NCI-H524 (cell line): ENCODE measurements at places on chromosomes 3 and 15.
A peak's percentile ranks its signal among the peaks of the same experiment; 100 is the strongest.

- DNase-seq = no peak
Observed at GRCh38 chr15:80591938-80592825, 102.9 kb upstream of the ABHD17C start.

DNA sequence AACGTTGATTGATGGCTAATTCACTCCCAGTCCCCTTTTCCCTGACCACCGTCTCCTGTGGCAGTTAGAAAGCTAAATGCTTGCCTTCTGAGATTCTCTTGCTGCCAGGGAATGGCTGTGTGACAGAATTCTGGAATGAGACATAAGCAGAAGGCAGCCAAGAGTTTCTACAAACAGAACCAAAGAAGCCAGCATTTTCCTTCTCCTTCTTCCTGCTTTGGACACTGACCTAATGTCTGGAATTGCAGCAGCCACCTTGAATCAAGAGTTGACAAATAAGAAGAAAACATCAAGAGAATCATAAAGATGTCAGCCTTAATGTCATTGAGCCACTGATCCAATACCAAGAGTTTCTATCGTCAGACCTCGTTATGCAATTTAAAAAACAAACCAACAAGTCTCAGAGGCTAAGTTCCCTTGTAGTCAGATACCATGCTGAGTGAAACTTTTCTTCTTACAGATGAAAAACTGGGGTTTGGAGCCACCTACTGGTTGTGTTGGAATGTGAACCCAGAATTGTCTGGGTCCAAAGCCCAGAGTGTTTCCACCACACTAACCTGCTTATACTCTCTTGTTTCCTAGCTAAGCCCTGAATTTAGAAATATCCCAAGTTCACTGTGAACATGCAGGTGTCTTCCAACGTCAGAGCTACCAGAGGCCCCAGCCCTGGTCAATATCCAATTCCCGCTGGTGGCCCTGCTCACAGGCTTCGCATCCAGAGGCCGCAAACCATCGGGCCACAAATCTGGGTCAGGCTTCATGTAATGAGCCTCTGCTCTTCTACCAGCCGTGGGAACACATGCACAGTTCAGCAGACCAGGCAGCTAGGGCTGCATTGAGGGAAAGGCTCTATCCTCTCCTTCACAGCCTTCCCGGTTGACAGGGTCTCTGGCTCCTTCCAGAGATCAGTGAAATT is 42.5 kb downstream of the MCF2L2 start:
- peak; percentile 74 for DNase-seq

DNA sequence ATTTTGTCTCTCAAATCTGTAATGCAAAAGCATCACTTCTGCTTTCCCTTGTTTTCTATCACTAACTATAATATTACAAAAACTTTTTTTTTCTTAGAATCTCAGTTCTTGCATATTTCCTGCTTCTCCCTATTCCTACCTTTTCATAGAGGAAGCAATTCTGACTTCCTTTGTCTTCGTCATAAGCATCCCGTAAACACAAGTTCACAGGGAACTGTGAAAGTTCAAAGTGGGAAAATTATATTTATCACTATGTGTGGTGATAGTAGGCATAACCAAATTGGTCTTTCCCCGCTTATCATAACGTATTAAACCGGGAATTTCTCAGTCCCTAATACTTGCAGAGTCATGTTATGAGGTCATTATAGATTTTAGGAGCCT is 22.3 kb downstream of the CD200 start:
- no peak for DNase-seq

DNA sequence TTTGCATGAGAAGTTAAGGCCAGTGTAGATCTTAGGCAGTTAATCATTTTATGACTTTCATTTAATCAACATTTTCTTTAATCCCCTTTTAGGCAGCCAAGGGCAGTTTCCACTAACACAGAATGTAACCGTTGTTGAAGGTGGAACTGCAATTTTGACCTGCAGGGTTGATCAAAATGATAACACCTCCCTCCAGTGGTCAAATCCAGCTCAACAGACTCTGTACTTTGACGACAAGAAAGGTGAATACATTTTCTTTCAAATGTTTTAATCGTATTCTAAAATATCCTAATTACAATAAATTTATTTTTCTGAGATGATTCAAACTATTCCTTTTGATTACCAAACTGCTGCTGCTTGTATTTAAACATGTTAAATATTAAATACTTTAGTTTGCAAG is 843.2 kb downstream of the CADM2 start:
- peak; percentile 11 for DNase-seq

DNA sequence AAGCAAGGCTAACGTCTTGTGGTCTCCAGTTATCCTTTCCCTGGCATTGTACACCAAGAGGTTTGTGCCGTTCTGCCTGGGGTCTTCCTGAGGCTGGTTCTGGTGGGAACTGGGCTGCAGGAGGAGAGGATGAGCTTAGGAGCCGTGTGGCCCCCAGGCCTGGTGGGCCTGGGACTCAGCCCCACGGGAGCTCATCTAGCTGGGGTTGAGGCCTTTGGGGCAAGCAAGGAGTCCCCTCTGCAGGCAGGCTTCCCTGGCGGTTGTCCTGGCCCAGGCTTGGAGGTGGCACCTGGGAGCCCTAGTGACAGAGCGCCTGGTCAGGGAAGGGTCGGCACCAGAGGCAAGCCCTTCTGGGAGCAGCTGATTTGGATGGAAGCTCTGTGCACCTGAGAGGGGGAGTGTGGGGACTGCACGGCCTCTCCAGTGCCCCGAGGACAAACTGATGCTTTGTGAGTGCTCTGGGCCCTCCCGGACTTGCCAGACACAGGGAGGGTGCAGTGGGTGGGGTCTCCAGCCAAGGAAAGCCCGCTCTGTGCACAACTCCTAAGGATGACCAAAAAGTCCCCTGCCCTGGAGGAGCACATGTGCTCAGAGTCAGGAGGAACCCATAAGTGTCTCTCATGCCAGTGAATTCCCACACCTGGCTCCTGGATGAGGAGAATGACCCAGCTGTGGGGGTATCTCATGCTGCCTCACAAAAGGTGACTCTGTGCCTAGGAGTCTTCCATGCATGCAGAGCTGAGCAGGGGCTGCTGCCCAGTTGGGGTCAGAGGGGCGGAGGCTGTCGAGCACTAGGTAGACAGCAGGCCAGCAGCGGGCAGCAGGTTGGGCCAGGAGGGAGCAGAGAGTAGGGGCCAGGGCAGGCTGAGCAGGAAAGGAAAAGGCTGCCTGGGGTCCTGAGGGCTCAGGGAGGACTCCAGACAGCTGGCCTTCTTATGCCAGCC is 2.7 kb downstream of the PAK6 start:
- DNase-seq = no peak

DNA sequence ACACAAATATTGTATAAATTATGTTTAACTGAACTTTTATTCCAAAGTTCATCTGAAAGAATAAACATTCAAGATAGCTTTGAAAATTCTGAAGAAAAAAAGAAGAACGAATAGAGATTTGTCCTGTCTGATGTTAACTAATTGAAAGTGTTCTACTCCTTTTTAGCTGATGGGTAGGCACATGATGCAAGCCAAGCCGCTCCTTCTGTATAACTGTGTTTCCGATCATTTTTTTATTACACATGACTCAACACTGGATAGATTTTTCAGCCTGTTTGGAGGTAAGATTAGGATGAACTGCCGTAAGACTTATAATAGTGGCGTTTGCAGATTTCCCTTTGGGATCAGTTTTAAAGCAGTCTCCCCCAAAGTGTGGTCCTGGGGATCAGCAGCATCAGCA is 19.0 kb downstream of the NSUN3 start:
- no peak for DNase-seq

DNA sequence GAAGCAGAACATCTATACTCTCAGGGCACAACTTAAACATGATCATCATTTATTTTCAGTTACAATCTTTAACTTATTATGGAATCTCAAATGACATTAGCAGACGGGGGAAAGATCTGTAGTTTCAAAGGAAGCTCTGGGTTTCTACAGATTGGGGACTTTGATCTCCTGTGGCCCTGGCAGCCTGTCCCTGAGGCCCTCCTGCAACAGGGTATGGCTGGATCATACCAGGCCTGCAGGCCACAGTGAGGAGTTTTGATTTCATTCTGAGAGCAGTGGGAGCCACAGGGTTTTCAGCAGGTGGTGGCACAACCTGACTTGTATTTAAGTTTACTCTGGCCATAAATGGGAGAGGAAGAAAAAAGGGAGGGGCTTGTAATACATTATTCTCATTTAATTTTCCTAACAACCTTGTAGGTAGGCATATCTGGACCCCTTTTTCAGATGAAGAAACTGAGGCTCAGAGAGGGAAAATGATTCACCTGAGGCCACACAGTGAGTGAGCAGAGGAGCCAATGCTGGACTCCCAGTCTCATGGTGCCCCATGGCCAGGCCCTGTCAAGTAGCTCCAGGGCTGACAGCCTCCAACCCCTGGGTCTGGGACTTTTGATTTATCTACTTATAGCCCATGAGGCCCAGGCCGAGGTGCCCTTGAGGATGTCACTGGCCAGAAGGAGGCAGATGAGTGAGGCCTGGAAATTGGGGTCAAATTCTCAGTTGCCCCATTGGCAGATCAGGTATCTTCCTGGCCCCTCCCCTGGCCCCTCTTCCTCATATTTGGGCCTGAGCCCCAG is 71.0 kb downstream of the ATP2B2 start:
- DNase-seq = no peak

DNA sequence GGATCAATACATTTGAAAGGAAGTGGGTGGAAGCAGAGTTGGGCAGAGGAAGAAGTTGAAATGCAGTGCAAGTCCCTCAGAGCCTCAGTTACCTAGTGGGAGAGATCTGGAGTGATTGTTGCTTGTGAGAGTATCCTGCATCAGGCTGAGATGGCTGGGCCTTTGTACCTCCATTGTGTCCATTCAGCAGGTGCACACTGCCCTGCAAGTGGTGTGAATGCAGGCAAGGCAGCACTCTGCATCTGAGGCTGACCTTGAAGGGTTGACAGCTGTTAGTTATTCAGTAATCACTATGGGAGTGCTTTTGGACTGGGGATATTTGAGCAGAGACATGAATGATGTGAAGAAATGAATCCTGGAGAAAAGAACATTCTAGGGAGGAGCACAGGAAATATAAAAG is 25.2 kb downstream of the ATP6V1A start:
- DNase-seq = no peak

- no peak for DNase-seq
Observed at GRCh38 chr3:30658328-30659052, 52.1 kb downstream of the TGFBR2 start.

DNA sequence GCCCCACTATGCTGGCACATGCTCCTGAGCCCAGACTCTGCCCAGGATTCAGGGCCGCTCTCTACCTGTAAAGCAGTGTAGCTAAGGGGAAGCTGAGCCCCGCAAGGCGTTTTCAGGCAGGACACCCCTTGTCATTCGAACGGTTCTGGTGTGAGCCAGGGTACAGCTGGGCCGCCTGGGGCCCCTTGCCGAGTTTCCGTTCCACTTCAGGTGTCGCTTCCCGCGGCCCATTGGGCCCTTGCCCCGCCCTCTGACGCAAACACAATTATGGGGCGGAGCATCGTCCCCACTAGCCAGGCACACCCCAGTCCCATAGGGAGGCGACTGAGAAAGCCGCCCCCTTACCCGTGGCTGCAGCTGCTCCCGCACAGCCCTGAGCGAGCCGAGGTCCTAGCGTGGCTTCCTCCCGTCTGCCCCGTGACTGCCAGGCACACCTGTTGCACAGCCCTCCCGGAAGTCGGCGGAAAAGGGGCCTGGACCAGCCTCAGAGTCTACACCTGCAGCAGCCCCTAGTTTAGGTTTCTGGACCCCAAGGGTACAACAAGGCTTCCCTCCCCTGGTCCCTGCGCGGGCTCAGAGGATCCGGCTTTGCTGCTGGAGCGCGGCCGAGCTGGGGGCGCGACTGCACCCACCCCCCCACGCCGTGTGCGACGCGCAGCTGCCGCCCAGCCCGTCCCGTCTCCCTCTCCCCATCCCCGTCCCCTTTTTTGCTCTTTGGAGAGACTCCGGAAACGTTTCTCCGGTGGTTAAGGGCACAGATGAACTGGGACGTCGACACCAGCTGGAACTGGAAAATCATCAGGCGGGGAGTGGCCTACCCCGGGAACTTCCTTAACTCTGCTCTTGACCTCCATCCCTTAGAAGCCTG is at the start of gene PLSCR2:
Gene PLSCR2 (minus strand): TSS at position 412 of the 868 bp plus-strand sequence. CDS start 9,657 bp downstream, outside the sequence.
- DNase-seq = peak; percentile 46
